ENCODE measurements at places on chromosomes 2 and 18. TPM values are rescaled to one million over a fixed set of nuclear protein-coding genes. Genes with fewer than 3 reads are reported as not detected.

The FSHR gene
- not detected for total RNA-seq

The CAPN14 gene
- not detected for total RNA-seq

The DPP4 gene
- 0.79 TPM for total RNA-seq

The ANKRD23 gene
- total RNA-seq, result 3.1 TPM

The TXNDC2 gene
- total RNA-seq, result 0.16 TPM

The NXPH2 gene
- not detected for total RNA-seq

The DCC gene
- not detected for total RNA-seq

The SCN1A gene
- not detected for total RNA-seq

The CCL20 gene
- total RNA-seq, result 5.9 TPM
